ENCODE measurements at places on chromosomes 6 and 20.

DNA sequence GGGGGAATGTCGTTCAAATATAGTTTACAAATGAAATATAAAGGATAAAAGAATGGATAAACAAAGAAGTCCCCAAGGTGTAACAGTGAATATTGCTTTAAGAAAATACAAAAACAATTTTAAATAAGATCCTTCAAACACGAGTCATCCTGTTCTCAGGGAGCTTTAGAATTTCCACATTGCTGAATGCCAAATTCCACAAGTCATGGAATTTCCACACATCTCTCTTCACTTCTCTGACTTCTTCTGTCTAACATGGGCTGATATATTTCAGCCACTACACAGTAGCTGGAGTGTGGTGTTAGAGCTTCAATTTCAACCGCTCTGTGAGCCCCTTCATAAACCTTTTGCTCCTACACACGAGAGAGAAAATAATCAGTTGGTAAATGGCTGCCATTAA, 28.0 kb downstream of the IL22RA2 start:
- no peak for DNase-seq

- DNase-seq: no peak
Measured at GRCh38 chr6:14665827-14666724, 548.5 kb downstream of the CD83 start.

DNA sequence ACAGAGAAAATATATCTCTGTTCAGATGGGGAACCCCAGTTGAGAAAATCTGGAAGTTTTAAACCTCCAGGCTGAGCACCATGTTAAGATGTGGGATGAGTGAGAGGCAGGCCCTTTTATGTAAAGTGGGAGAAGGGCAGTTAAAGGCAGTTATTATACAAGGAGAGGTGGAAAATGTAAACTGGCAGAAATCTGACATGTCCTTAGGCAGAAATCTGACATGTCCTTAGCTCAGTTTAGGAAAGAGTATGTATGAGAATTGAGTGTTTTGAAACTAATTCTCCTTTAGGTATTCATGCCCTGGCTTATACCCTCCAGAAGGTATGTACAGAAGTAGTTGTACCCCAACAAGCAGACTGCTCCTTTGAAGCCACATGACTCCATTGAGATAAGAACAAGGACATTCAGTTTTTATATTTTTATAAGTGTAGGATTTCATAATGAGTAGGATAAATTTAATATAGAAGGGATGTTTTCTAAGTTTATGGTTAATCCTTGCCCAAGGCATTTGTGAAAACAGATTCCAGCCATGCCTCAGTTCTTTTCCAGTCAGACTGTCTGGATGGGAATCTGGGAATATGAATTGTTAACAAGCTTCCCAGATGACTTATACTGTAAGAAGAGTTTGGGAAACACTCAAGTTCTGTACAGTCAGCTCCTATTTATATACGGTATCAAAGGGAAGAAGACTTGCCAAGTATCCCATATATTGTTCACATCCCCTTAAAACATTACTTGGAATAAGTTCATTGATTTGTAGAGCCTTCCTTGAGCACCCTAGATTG, 87.7 kb downstream of the SCAND1 start:
- no peak for DNase-seq

GRCh38 chr20:38853759-38854158, 48.3 kb downstream of the PPP1R16B start:
- no peak for DNase-seq

- no peak for DNase-seq
Measured at GRCh38 chr20:51510169-51510568, 32.4 kb downstream of the NFATC2 start.

GRCh38 chr20:32727683-32728082, 15.6 kb downstream of the COMMD7 start:
- no peak for DNase-seq

GRCh38 chr6:64838726-64839125, 868.3 kb downstream of the EYS start:
- no peak for DNase-seq

DNA sequence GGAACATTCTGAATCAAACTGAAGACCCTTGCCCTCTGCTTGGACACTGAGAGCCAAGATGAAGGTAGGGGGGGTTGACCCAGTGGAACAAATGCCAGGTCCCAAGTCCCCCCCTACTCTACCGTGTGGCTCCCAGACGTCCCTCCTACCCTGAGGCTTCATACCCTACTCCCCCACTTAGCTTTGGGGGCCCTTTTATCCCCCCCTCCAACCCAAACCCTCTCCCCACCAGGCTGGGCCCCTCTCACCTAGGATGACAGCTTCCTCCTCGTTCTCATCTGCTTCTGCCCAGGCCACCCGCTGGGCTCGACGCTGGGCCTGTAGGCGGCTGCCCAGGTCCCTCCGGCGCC, 1.5 kb downstream of the DDRGK1 start:
- no peak for DNase-seq

- DNase-seq: no peak
Measured at GRCh38 chr6:17725083-17725482, 18.4 kb upstream of the NUP153 start.

DNA sequence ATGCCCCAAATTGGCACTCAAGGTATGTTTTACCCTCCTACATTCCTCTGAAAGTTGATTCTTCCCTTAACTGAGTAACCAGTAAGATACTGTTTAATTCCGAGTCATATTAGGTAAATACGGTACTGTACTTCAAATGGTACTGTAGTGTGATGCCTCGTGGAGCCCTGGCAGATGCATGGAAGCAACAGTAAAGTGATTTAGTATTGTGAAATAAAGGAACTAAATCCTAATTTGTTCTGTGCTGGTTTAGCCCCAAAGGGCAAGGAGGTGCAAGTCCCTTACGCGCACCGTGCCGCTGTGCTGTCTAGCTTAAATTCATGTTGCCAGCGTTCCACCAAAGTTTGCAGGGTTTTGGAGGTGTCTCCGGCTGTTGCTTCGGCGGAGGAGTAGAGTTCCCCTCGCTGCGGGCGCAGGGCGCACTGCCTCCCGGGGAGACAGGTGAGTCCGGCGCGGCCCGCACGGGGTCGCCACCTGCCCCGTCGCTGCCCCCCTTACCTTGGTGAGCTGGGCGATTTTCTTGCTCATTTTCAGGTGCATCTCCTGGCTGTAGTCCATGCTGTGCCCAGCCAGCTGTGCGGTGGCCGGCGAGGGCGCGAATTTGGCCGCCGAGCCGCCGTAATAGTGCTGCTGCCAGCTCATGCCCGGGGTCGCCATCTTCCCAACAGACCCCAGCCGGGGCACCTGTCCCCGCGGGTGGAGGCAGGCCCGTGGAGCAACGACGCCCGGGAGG, 655 bp downstream of the FAM184A start:
- DNase-seq: peak; percentile 70

GRCh38 chr6:1372690-1373089, 16.7 kb upstream of the FOXF2 start:
- no peak for DNase-seq

- DNase-seq: no peak
Measured at GRCh38 chr6:83365931-83366330, 64.9 kb downstream of the ME1 start.

DNA sequence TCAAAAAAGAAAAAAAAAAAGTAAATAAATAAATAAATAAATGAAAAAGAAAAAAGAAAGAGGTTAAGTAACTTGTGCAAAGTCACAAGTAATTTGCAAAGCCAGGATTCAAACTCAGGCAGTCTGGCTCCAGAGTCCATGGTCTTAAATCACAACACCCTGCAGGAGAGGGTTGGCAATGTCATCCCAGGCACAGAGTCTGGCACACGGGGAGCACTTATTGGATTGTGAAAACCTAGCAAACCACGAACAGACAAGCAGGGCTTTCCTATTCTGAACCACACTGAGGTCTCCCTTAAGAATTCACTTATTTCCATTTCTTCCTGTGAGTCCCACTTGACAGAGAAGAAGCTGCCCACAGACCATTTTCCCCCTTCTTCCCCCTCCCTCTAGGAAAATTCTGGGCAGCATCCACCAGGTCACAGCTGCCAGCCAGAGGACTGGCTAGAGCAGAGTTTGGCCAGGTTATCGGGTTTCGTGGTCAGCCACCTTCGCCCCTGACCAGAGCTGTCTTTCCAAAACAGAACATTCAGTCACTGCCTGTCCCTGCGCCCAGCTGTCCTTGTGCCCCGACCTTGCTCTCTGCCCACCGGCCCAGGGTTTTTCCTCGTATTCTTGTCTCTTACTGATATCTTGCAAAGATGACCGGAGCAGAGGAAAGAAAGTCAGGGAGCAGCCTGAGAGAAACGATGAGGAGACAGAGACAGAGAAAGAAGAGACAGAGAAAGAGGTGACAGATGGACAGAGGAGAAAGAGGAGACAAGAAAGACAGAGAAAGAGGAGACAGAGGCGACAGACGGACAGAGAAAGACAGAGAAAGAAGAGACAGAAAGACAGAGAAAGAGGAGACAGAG, 106.4 kb upstream of the PTPN1 start:
- no peak for DNase-seq

DNA sequence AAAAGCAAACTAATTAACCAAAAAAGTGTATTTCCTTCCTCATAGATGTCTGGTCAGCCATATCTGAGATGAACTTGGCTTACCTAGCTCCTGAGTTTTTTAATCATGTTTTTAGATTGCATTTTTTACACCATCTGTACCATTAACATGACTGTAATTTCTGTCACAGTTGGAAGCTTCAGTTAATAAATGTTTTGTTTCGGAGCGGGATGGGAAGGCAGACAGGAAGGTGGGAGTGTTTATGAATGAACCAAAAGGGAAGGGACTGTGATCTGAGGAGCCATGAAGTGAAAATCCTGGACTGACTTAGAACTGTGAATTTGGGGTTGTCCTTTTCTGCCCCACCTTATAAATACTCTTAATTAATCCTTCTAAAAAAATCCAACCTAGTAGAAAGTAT, 445.6 kb upstream of the SOX4 start:
- no peak for DNase-seq

GRCh38 chr20:19735446-19735845, 22.6 kb upstream of the RIN2 start:
- DNase-seq: no peak

- no peak for DNase-seq
Measured at GRCh38 chr20:19828232-19828631, 70.2 kb downstream of the RIN2 start.

DNA sequence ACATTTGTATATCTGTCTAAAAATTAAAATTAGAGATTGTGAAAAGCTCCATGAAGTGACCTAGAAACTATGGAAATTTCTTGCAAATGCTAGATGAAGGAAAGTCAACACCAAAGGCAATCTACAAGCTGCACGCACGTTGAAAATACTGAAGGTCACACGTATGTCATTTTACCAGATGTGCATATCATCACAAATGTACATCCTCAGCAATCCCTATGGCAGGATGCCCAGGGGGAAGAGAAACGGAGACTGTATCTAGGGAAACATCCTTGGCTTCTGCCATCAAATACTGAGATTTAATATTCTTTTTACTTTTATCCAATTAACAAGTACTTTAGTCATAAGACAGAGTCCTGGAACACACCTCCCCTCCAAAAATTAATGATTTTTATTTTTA, 672.0 kb downstream of the RNF144B start:
- DNase-seq: no peak

DNA sequence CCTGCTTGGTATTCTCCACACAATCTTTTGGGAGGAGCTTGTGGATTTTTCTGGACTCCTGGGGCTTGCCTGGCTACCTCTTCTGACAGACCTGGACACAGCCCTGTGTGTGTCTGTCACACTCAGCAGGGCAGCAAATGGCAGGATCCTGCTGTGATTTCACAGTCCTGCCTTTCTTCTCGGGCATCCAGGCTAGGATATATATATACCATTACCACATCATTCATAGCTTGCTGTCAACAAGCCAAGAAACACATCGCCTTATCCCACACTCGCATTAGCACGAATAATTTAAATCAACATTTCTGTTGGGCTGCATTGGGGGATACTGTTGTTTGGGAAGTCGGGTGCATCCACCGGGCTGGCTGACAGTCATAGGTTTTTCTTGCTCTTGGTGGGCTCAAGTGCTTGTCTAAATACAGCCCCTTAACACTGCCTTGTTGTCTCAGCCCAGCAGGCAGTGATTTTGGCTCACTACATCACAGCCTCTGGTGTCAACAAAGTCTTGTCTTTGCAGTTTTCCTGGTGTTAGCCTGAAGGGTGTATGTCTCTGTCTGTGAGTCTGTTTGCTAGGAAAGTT, 154.9 kb upstream of the FERMT1 start:
- DNase-seq: no peak

GRCh38 chr6:121896771-121897170, 461.3 kb downstream of the GJA1 start:
- no peak for DNase-seq

- no peak for DNase-seq
Measured at GRCh38 chr6:5461365-5461764, 200.1 kb downstream of the FARS2 start.

GRCh38 chr6:35035481-35036030, 105.6 kb downstream of the TCP11 start:
- no peak for DNase-seq

DNA sequence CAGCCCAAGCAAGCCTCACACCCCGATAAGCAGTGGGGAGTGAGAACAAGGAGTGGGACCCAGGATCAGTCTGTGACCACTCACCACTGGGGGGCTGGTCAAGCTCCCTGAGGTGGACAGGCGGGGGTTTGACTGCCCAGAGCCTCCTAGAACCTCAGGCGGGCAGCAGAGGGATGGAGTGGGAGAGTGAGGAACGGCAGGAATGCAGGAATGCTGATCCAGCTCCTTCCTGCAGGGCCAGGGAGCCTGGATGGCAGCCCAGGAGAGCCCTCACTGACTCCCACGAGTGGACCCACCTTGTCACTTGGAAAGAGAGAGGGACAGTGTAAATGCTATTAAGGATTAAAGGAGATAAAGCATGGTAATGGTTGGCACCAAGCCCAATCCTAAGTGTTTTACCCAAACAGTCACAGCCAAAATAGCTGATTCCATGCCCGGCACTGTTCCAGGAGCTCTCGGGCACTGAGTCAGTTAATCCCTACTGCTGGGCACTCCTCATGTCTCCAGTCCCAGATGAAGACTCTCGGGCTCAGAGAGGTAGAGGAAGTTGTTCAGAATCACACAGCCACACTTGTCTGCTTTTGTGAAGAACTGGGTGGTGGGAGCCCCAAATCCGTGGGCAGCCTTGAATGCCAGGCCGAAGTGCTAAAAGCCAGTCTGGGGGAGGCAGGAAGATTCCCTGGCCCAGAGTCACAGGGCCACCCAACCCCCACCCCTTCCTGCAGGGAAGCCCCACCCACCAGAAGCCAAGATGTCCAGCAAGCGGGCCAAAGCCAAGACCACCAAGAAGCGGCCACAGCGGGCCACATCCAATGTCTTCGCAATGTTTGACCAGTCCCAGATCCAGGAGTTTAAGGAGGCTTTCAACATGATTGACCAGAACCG, 3.1 kb downstream of the MYL9 start:
- no peak for DNase-seq

DNA sequence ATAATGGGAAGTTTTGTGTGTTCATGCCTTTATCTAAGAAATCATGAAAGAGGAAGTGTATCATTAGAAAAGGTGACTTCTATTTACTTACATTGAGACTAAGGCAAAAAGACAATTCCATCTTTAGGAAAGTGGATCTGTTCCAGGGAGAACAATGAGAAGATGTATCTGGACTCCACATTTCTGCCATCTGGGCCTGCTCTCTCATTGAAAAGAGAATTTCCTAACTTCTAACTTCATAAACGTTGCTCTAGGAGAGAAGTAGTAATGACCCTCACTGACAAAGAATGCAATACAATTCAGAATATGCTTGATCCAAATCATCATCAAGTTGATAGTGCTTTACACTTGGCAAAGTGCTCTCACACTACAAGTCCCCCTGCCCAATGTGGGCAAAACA, 294.2 kb downstream of the OGFRL1 start:
- DNase-seq: no peak
